CD4-positive, alpha-beta T cell treated with Interleukin-4 for 4 hours (primary cell): ENCODE measurements at places on chromosomes 16 and 17.
A peak's percentile ranks its signal among the peaks of the same experiment; 100 is the strongest.

- DNase-seq: no peak
These were observed 3.3 kb downstream of the SMIM5 start for GRCh38 chr17:75636381-75637142.

DNA sequence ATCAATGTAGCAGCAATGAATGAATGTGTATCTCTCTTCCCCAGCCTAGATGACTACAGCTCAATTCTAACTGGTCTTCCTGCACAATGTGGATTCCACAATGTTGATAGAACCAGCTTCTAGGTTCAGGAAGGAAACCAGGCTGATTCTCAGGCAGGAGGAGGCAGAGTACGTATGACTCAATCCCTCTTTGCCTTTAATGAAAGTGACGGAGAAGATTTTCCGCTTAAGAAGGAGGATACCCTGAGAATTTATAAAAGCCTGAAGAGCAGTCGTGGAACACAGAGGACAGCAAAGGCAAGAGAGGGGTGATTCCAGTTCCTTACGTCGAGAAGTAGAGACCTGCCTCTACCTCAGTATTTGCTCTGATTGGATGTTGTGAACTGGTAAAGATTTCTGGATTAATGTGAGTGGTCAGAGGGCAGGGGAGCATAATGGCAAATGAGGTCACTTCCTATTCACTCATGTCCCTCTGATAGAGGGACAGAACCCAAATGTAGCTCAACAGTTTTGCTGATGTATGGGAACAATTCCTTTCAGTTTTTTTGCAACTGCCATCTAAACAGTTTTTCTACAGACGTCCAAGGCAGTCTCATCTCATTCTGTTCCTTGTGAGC is 15.0 kb upstream of the SLC16A11 start:
- no peak for DNase-seq

GRCh38 chr16:55502801-55503366 is 6.0 kb upstream of the LPCAT2 start:
- no peak for DNase-seq

DNA sequence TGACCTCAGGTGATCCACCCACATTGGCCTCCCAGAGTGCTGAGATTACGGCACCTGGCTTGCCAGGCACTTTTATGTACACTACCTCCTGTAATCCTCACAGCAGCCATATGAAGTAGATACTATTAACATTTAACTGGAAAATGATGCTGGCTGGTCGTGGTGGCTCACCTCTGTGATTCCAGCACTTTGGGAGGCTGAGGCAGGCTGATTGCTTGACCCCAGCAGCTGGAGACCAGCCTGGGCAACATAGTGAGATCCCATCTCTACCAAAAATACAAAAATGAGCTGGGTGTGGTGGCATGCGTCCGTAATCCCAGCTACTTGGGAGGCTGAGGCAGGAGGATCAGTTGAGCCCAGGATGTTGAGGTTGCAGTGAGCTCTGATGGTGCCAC is 2.0 kb upstream of the MAPK3 start:
- no peak for DNase-seq

DNA sequence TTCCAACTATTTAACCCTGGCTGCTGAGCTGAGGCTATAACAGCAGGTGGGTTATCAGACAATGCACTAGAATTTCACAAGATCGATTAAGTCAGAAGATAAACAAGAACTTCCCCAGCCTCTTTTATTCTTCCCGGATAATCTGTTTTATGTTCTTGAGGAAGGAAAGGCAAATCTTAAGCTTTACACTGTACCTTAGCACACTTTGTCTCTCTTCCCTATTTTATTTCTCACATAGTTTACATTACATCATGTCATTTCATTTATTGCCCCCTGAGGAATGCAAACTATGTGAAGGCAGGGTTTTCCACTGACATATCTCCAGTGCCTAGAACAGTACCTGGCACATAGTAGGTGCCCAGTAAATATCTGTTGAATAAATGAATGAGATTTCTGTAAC is 139.6 kb downstream of the SKAP1 start:
- no peak for DNase-seq

DNA sequence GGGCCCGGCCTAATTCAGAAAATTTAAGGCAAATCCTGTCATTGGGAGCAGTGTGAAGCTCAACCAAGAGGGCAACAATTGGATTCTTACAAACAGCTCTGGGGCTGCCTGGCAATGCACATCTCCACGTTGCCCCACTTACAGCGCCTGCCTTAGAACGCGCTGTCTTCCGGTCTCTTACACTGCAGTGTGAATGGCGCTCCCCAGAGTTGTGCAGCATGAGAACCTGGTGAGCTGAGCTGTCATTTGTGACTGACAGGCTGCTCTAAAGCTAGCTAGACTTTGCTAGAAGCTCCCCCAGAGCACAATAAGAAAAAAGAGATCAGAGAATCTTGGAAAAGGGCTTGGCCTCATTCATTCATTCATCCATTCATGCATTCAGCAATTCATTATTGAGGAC is 64.5 kb upstream of the PLCG2 start:
- no peak for DNase-seq

- DNase-seq: no peak
These were observed 60.7 kb upstream of the TNRC6C start for GRCh38 chr17:77897741-77898301.

GRCh38 chr17:38563362-38564253 is 42.1 kb downstream of the SRCIN1 start:
- DNase-seq: no peak

GRCh38 chr17:45298546-45299285 is 18.1 kb downstream of the MAP3K14 start:
- no peak for DNase-seq

- DNase-seq: no peak
These were observed 241.4 kb upstream of the DYNLRB2 start for GRCh38 chr16:80299416-80299815.

DNA sequence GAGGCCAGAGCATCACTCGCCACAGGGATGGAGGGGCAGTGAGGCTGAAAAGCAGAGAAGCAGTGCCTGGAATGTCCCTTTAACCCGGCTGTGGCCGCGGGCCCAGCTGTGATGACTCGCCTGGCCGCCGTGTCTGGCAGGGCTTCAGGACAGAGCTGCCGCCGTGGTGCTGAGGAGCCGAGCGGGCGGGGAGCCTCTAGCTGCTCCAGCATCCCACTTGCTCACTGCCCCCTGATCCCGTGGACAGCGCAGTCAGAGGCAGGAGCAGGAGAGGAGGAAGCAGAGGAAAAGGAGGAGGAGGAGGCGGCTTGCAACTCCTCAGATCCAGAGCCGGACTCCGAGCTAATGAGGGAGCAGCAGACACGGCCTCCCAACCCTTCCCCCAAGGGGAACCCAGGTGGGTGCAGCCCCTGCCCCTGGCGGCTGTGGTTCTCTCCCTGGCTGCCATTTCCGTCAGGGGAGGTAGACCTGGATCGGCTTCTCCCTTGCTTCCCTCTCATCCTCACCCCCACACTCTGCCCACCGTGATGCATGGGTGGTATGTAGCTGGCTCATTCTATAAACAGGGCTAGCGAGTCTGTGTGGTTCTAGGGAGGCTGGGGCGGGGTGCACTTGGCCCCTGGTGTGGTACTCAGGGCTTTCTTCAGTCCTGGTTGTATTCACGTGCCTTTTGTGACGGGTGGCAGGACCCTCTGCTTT is 165.7 kb downstream of the CMIP start:
- DNase-seq: no peak

GRCh38 chr17:83080858-83081683 is 1.7 kb downstream of the METRNL start:
- peak; percentile 16 for DNase-seq

DNA sequence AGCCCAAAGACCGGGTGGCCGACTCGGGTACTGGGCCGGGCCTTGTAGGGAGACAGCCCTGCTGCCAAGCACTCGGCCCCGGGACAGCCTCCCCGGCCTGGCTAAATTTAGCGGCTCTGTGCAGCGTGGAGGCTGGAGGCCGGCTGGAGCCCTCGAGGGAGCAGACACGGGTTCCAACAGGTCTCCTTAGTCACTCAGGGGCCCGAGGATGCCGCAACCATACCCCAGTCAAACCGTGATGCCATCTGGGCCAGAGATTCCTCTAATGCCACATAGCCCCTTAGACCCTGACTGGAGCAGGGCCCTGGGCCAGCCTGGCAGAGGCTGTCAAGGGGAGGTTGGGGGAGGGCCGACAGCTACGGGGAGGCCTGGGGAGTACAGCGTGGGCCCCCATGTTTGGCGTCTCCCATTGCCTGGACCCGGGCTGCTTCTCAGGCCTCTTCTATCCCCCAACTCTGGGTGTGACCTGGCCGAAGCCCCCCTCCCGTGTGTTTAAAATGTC is 2.9 kb upstream of the P2RX1 start:
- no peak for DNase-seq

- DNase-seq: no peak
These were observed 35.6 kb downstream of the CCDC42 start for GRCh38 chr17:8709006-8709405.

DNA sequence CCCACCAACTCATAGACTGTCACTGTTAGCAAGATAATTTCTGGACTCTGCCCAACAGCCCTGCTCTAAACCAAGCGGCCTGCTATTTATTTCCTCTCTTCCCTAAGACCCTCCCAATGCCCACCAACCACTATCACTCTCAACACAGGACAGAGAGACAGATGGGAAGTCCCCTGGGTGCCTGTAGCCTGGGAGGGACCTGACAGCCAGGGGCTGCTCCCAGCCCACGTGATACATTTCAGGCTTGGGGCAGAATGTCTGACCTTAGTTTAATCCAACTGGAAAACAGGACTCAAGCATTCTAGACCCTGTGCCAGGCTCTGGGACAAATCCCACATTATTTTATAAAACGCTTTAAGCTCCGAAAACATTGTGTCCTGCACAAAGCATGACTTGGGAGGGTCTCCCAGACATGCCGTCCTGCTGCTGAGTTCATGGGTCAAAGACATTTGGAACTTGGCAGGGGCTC is 23.6 kb downstream of the XYLT1 start:
- no peak for DNase-seq

GRCh38 chr17:83194186-83194561 is 114.8 kb downstream of the METRNL start:
- DNase-seq: no peak

DNA sequence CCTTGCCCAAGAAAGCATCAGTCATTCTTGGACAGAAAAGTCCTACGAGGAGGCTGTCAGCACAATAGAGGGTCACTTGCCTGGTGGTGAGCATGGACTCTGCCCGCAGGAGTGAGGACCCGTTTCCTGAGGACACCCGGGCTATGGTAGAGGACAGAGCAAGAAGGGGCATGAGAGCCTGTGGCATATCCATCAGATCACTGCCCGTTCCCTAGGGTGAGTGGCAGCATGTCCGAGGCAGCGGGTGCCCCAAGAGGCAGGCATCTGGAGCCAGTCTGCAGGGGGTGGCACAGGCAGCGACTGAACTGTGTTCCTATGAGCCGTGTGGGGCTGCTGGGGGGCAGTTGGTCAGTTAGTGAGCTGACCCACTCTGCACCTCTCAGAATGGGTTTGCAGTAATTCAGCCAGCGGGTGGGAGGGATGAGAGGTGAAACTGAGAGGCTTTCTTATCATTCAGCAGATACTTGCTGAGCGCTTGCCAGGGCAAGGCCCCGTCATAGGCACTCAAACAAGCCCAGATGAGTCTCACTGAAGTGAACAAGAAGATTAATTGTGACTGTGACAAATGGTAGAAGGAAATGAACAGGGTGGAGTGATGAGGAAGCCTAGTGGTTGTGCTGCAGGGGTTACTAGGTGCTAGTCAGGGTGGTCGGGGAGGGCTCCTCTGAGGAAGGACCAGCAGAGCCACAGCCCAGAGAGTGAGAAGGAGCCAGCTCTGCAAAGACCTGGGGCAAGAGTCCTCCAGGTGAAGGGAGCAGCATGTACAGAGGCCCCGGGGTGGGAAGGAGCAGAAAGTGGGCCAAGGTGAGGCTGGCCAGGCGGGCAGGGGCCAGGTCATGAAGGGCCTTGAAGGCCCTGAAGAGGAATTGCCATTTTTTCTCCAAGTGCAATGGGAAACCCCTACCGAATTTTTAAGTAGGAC is 87.9 kb downstream of the CLEC16A start:
- no peak for DNase-seq

GRCh38 chr17:55122114-55122513 is 142.6 kb upstream of the HLF start:
- no peak for DNase-seq

- no peak for DNase-seq
These were observed 27.9 kb downstream of the RPRML start for GRCh38 chr17:46950997-46951621.

DNA sequence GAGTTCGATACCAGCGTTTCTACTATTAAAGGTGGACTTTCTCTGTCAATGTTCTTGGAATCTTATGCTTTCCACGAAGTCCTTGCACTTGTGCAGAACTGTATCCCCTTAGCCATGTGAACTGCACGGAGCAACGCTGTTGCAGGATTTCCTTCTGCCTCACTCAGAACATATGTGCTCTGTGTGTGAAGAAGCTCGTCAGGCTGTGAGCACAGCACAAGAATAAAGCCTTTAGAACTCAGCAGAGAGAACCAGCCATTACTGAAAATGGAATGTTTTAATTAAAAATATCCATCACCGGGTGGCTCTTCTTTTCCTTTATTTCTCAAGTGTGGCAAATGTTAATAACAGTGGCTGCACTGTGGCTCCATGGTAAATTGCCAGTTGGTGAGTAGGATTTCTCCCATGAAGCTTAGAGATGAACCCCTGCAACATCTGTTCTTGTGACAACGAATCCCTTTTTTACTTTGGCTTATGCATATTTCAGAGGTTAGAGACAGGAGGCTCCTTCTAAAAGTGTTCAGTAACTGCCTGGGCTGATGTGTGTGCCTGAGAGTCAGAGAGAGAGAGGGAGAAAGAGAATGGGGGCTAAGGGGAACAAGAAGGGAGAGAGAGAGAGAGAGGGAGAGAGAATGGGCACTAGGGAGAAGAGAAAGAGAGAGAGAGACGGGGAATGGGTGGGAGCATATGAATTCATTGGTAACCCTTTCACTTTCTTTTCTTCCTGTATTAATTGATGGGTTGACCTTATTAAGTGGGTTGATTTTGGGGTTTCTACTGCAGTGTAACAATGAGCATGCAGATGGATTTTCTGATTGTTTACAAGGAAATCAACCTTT is 50.0 kb downstream of the RPTOR start:
- no peak for DNase-seq

GRCh38 chr17:43755389-43755875 is 3.2 kb downstream of the SOST start:
- DNase-seq: no peak

DNA sequence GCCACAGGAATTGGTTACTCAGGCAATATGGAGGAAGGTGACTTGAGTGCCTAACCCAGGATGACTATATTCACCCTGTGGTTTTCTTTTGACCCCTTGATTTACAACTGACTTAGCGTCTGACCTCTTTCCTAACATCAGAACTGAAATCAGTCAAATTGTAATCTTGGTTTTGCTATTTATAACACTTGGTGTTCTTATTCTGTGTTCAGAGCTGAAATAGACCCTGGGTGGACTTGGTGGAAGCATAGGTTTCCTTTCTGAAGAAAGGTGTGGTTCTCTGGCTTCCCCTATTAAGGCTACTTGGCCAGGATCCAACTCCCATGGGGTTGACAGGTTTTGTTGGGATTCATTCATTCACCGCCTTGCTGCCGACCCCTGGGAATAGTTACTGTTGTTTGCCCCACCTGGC is 80.8 kb downstream of the CLEC16A start:
- DNase-seq: no peak

DNA sequence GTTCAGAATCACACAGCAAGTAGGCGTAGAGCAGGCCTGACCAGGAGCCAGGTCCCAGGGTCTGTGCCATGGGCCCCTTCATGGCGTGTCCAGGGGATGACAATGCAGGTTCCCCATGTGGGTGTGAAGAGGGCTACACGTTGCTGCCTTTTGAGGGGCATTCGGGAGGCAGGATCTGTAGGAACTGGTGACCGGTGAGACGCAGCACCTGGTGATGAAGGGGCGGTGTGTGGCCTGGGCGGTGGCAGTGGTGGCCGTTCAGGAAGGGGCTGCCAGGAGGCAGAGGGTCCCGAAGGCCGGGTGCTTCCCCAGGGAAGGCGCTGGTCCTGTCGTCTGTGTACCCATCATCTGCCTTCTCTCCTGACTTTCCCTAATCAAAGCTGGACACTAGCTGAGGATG is 34.6 kb downstream of the ZNF750 start:
- DNase-seq: no peak
